Occipital lobe (tissue), 3 donors: ENCODE measurements at places on chromosomes 7 and 10.

DNA sequence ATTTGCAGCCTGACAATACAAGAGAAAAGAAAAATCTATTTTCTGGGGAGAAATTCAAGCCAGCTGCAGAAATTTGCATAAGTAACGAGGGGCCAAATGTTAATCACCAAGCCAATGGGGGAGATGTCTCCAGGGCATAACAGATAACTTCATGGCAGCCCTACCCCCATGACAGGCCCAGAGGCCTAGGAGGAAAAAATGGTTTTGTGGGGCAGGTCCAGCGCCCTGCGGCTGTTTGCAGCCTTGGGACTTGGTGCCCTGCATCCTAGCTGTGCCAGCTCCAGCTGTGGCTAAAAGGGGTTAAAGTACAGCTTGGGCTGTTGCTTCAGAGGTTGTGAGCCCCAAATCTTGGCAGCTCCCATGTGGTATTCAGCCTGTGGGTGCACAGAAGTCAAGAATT lies 54.3 kb downstream of the VIM start:
- DNase-seq, result no peak

DNA sequence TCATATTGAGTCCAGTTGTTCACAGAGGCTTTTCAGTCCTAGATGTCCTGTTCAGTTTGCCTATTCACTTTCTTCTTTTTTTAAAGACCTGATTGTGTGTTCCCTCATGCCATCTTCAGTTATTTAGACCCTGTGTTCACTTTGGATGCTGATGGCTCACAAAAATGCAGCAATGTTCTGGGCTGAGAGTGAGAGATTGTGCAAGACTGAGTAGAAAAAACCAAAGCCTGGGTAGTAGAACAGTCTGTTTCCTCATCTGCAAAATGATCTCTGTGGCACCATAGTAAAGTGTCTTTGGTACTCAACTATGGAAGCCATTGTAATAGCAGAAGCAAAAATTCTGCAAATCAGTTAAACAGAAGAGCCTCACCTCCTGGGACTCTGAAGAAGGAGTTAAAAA lies 43.2 kb downstream of the AKR1B1 start:
- no peak for DNase-seq

DNA sequence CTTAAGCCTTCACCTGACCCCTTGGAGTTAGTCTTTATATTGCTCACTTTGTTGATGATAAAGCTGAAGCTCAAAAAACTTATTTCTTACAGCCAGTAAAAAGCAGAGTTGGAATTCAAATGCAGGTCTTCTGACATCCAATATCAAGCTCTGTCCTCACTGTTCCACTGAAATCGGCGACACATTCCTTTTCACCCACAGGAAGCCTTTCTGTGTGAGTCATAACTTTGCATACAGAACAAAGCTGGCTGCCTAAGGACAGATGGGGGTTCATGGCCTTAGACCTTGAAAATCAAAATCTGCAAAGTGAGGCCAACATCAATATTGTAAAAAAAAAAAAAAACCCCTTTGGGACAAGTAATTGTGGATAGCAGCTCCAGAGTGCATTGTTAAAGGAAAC lies 21.8 kb upstream of the AKR1B1 start:
- no peak for DNase-seq

GRCh38 chr10:625333-625696 lies 64.2 kb downstream of the DIP2C start:
- DNase-seq, result no peak

DNA sequence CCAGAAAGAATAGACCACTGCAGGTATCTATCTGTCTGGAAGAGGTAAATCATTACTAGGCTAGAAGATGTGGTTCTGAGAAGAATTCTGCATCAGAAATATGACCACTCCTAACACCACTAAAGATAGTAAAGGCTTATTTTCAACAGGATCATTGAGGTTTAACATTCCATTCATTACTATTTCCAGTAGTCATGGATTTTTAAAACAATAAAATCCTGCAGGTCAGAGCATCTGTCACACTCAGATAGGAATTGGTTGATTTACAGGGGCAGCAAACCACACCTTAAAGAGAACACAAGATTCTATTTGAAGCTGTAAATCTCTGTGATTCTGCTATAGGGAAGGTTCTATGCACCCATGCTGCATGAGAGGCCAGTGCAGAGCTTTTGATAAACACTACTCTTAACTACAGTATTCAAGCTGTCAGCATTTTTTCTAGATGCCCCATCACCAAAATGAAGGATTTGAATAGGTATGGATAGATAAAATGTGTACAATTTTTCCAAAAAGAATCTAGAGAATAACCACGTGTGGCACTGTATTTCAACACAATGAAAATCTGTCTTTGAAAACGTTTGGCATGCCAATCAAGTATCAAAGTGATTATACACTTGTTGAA lies 14.6 kb downstream of the LRRC17 start:
- no peak for DNase-seq
